ENCODE measurements at places on chromosomes 3 and 15.

DNA sequence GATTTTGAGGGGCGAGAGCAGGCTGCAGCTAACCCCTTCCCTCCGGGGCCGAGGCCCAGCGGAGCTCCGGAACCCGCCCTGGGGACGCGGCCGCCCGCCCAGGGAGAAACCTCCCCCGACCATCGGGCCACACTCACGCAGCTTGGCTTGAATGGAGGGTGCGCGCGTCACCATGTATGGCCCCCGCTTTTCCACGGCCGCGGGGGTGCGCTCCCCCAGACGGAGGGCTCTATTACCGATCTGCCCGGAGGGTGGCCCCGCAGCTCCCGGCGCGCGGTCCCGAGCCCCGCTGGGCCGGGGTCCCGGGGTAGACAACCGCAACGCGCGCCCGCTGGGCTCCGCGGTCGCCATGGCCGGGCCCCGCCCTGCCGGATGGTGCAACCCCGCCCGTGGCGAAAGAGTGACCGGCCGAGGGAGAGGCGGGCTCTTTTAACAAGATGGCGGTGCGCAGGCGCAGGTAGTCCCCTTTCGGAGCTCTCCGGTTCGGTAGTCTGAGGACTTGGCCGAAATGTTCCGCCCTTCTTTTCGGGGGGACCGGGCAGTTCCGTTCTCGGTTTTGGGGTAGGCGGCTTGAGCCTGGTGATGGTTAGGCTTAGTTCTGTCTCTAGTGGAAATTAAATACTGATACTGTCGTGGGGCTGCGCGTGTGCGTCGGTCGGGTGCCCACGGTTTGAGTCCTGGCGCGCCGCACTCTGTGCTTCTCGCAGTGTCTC is at the start of gene FAM219B:
TSS of gene FAM219B (minus strand) at position 402 of the 713 bp plus-strand sequence. CDS start at position 351, 51 bp downstream.
- peak; percentile 72 for DNase-seq

DNA sequence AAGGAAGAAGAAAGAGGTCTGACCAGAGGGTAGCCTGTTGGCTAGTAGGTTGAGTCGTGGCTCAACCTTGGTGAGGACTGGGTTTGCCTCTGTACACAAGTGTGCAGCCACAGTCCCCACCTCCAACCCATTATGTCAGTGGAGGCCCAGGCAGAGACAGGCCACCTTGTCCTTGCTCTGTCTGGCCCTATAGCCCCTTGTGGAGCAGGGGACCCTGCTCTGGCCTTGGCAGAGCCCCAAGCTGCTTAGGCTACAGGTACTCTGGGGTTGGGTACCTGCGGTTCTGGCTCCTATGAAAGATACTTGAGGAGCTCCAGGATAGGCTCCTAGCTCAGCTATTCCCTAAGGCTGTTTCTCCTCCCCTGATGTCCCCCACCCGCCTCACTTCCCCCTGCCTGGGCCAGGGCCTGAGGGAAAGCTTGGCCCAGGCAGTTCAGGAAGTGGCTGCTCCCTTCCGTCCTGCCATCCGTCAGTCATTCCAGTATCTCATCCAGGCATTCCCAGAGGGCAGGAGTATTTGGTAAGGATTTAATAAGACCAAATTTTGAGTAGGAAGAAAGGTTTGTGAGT is 44.0 kb downstream of the FGD5 start:
- DNase-seq, result no peak

GRCh38 chr15:66089049-66089448 is 164.5 kb downstream of the MEGF11 start:
- no peak for DNase-seq

GRCh38 chr3:85005946-85006345 is 47.2 kb downstream of the CADM2 start:
- DNase-seq, result no peak

GRCh38 chr15:79474252-79474651 is 42.1 kb downstream of the MINAR1 start:
- no peak for DNase-seq

GRCh38 chr3:128548021-128548420 is 55.0 kb upstream of the GATA2 start:
- DNase-seq, result no peak

GRCh38 chr3:17121336-17121735 is 236.6 kb downstream of the PLCL2 start:
- DNase-seq, result no peak

DNA sequence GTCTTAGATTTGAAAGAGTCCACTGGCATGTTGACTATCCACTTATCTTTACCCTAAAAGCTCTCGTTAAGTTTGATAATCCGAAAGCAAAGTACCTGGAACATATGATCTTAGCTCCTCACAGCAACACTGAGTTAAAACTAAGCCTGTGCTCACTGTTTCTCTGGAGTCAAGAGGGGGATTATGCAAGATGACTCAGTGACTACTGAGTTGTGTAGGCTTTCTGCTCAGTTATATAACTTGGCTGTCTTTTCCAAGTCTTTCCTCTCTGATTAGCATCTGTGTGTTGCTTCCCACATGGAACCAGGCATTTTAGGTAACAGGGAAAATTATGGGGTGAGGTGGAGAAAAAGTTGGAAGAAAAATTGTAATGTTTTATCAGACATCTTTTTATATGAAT is 31.2 kb upstream of the MYO5C start:
- no peak for DNase-seq

DNA sequence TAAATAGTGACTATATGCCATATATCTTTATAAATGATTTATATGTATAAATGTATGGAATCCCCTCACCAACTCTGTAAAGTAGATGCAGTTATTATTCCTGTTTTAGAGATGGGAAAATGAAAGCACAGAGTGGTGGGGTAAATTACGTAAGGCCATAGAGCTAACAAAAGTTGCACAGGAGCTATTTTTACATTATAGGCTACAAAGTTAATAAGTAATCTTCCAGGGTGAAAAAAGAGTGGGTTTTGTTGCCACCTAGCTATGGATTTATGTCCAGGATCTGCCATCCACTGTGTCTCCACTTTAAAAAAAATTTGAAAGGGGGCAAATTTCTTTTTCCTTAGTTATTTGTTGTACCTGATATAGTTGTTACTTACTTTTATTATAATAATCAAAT is 235.7 kb downstream of the MCTP2 start:
- no peak for DNase-seq

GRCh38 chr15:28975766-28976179 is 90.0 kb downstream of the APBA2 start:
- DNase-seq, result peak; percentile 39

DNA sequence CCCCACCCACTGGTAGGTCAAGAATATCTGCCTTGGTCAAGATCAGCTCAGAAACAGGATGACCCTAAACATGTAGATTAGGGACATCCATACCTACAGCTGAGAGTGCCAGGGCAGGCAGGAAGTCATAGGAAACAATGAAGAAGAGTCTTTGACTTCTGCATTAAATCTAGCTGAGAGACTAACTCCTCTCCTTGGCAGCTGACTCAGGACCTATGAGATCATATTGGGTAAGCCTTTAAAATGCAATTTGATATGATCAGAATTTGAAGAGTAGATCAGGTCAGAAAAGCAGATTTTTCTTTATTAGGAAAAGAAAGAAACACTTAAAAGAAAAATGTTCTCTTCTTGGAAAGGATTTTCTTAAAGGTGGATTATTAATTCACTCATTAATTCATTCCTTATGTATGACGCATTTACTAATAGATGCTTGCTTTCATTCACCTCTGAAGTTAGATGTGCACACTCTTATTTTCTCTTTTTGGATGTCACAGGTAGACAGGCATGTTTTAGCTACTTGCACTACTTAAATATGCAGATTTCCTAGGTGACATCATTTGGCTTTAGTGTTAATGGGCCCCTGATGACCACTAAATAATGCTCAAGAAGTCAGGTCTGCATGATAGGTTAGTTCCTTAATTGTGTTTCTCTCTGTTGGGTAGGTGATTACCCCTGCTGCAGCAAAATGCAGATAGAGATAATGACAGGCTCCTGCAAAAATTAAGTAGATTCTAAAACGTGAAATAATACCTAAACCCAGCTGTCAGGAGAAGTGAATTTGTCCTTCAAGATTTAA is 35.7 kb upstream of the GSK3B start:
- no peak for DNase-seq

DNA sequence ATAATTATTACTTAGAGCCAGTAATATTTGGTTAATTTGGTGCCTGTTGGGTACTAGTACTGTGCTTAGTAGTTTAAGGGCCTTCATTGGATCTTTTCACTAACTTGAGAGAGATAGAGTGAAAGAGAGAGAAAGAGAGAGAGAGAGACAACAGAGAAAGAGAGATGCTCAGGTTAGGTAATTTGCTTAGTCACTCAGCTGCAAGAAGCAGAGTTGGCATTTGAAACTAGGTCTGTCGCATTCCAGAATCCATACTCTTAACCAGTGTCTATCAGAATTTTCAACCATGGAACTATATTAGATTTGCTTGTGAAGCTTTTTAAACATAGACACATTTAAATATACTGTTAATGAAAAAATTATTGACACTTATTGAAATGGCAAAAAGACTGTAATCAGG is 31.1 kb upstream of the NUDT16 start:
- DNase-seq, result no peak

DNA sequence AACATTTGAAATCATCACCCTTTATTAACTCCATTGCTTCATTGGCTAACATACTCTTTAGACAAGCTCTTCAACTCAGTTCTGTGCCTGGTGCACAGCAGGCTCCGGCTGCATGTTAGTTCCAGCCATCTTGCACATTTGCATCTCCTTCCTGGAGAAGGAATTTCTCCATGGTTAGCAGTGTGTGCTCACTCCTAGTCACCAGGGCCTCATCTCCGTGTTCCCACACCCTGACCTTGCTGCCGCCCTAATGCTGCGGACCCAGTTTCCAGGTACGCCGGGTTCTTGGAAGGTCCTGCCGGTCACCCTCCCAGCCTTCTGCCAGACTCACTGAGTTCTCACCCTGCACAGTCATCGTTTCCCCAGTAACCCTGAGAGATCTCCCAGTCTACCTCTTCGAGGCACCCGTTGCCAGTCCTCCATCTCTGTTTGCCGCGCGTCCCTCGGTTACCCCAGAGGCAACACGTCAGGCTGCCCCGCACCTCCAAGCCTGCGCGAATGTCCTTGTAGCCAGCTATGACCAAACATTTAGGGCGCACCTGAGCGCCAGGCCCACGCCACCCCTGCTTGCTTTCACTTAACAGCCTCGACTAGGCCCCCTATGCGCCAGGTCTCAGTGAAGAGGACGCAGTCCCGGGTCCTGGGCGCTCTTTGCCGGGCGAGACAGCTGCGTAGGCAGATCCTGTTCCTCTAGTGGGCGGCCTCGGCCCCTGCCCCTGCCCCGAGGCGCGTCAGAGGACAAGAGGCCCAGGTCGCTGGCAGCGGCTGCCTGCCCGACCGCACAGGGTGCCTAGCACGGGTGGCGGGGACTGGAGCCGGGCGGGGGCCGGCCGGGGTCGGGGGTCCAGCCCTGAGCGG is 747 bp upstream of the ZNF592 start:
- DNase-seq, result peak; percentile 51

DNA sequence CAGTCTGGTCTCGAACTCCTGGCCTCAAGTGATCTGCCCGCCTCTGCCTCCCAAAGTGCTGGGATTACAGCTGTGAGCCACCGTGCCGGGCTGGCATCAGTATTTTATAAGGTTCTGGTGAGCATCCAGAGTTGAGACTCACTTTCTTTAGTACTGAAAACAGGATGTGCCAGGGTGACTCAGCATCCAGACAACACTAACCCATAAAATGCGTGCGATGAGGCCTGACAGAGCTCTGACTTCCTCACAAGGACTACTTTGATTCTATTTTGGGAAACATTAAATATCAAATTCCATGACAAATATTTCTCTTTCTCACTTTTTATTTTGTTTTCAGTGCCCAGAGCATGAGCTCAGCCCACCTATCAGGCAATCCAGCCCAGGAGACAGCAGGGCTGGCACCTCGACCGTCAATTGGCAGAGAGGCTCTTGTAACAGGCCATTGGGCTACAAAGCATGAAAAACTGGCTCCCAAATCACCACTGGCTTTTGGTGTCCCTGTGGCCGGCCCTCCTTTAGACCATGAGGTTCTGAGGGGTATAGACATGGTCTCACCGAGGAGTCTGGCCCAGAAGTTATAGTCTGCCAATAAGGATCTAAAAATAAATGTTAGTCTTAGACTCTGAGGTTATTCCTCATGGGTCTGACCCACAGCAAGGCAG is 75.0 kb downstream of the FEM1B start:
- no peak for DNase-seq

GRCh38 chr15:77138167-77138522 is 67.2 kb upstream of the TSPAN3 start:
- DNase-seq, result no peak

- no peak for DNase-seq
Measured at GRCh38 chr3:103112273-103112672, 677.5 kb downstream of the ZPLD1 start.

- DNase-seq, result no peak
Measured at GRCh38 chr3:42685363-42685881, at the start of gene KLHL40. Gene KLHL40 (plus strand): TSS chr3:42685537. CDS start chr3:42685619, 82 bp downstream.

DNA sequence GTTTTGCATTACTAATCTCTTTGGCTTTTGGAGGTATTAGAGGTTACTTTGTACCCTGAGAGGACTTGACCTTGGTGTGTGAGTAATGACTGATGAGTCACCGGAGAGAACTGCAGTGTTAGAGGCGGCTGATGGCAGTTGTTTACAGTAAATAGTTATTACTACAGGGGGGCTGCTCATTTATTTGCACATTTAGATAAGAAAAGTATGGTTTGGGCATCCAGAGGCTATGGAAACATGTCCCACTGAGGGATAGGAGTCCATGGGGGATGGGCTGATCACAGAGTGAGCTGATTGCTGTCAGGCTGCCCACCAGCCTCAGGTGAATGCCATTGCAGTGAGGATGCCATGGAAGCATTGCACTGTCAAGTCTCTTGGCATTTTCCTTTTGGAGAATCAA is 17.3 kb upstream of the STAC start:
- no peak for DNase-seq

DNA sequence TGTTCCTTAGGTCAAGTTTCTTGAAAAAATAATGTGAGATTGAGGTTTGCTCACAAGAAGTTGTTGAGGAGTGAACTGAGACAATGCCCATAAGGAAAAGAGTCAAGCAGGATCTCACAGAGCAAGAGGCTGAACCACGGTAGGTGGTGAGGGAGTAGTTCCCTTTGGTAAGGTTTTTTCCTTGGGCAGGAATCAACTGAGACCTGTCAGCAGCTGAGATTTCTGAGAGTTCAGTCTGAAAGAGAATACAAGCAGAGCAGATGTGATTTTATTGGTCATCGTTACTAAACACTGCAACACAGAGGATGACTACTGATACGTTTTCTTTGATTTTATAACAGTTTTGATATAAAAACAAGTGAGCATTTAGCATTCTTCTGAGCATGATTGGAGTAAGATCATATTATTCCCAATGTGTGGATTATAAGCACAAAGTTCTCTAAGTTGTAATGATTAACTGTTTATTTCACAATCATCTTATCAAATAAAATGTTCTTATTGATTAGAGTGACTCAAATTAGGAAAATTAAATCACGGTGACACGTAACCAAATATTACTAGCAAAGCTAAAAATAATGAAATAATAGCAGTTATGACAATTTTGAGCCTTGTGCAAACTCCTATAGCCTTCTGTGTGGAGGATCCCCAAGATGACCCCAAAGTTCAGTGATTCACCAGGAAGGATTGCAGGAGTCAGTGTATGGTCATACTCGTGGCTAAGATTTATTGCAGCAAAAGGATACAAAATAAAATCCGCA is 346.2 kb upstream of the ZNF717 start:
- no peak for DNase-seq
